Naive thymus-derived CD4-positive, alpha-beta T cell (primary cell): ENCODE measurements at places on chromosomes 1 and 21. TPM values are rescaled to one million over a fixed set of nuclear protein-coding genes. Genes with fewer than 3 reads are reported as not detected.

The CENPL gene
- 11.8 TPM for total RNA-seq

The OR2L2 gene
- 0.10 and 0.17 TPM in 2 replicates for total RNA-seq

The OLIG2 gene
- total RNA-seq, result not detected

The ZNF695 gene
- not detected for total RNA-seq

The PTGFR gene
- total RNA-seq, result not detected

The SHE gene
- not detected for total RNA-seq

DNA sequence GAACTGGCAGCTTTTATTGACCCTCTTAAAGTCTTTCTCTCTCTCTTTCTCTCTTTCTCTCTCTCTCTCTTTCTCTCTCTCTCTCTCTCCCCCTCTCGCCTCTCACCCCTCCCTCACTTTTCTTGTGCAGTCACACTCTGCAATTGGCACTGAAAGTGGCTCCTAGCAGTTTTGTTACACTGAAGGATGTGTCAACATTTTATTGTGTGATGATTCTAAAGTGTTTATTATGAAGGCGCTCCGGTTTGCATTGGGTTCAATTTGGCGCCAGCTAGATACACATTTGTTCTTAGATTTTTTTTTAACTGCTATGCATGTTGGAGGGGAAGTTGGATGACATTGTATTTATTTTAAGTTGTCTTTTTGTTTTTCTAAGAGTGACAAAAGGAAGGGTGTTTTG lies 64.0 kb upstream of the CHRM3 start:
- no peaks in the 10 kb centered on the region for H3K36me3 ChIP-seq
- no peak for DNase-seq
- H3K27ac ChIP-seq, result no peak overlapping the region
- H3K4me1 ChIP-seq, result no peaks in the 10 kb centered on the region
- H3K27me3 ChIP-seq, result no peaks in the 10 kb centered on the region

- no peaks in the 10 kb centered on the region for H3K4me1 ChIP-seq
- H3K36me3 ChIP-seq, result no peaks in the 10 kb centered on the region
- H3K4me3 ChIP-seq, result no peak overlapping the region
- H3K27ac ChIP-seq, result no peak overlapping the region
- no peak for DNase-seq
- H3K27me3 ChIP-seq, result no peaks in the 10 kb centered on the region
These were observed 622.9 kb upstream of the ADAMTS5 start for GRCh38 chr21:27589781-27590180.

DNA sequence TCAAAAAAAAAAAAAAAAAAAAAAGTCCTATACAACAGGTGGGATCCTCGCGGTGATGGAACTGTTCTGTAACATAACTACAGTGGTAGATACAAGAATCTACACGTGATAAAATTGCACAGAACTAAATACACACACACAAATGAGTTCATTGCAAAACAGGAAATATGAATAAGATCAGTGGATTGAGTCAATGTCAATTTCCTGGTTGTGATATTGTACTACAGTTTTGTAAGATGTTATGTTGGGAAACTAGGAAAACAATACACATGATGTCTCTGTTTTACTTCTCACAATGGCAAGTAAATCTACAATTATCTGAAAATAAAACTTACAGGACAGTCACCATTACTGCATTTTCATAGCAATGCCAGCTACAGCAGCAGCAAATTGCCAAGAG lies 59.8 kb downstream of the ITGB3BP start:
- DNase-seq, result no peak
- H3K4me3 ChIP-seq, result no peak overlapping the region
- H3K36me3 ChIP-seq, result no peaks in the 10 kb centered on the region
- no peaks in the 10 kb centered on the region for H3K4me1 ChIP-seq
- H3K27ac ChIP-seq, result no peak overlapping the region
- no peaks in the 10 kb centered on the region for H3K27me3 ChIP-seq
